G401 (cell line): ENCODE measurements at places on chromosomes 5 and 9. TPM values are rescaled to one million over a fixed set of nuclear protein-coding genes. Genes with fewer than 3 reads are reported as not detected.
A peak's percentile ranks its signal among the peaks of the same experiment; 100 is the strongest.

DNA sequence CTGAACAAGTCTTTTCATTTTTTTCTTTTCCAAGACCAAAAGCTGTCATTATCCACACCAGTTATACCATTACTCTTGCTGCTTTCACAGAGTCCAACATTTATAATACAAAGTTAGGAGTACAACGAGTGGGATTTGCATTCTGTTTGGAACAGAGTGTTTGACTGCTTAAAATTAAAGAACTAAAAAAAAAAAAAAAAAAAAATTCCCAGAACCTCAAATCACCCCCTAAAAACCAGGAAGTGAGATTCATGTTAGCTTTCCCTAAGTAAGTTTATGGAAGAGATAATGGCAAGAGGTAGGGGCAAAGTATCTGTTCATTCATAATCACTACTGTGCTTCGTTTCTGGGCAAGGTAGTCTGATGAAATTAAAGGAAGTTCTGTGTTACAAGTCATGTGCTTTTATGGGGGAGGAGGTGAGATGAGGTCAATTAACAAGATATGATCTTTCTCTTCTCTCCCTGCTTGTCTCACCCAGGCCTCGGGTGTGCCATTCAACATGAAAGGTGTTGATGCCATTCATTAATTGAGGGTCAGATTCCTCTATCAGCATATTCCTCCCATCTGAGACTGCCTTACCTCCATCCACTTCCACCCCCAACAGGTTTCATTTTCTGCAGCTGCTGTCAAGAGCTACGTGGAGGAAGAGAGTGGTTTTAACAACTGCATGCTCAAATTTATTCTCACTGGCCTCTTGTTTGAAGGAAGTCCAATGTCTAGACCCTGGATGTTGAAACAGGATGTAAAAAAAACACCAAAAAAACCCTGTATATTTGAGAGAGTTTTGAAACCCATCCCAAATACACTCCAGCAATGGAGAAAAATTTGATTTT is 58.1 kb downstream of the MARCHF3 start:
- DNase-seq: no peak

DNA sequence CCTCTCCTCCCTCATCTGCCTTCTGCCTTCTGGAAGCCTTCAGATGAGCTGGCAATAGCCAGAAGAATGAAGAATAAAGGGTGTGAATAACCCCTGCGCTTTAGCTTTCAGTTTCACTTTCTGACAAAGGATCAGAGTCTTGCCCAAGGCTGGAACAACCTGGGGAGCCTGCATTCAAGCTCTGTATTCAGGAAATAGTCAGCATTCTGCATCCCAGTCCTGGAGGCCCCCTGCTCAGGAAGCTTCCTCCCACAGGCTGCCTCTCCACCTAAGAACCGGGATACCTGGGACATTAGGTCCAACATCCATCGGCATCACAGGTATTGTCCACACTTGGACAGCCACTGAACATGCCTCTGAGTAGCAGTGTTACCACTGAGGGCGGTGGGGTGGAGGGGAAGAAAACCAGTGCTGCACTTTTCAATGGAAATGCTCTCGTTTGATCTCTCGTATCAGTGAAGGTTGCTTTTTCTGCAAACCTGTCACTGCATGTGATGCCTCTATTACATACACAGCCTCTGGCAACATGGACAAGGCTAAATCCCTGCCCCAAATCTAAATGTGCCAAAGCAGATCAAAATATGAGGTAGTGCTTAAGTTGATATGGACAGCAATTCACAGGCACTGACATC is 39.8 kb upstream of the ACO1 start:
- no peak for DNase-seq

DNA sequence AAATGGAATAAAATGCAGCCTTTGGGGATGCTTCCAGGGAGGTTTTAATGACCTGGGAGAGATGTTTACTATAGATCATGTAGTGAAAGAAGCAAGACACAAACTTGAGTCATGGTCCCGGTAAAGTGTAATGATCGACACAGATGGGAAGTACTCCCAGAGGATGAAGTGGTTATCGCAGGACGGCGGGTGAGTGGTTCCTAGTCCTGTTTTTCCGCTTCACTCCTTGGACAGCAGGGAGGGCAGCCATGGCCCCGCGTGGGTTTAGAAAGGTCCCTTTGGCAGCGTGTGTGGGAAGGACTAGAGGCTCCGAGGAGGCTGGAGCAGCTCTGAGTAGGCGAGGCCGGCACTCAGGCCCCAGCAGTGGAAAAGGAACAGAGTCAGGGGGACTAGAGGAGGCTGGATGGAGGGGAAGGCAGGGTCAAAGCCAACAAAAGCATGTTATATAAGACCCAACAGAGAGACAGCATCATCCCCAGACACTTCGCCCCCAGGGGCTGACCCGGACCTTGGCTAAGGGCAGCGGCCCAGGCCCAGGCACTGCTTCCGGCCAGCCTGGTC is 49.2 kb upstream of the STXBP1 start:
- no peak for DNase-seq

DNA sequence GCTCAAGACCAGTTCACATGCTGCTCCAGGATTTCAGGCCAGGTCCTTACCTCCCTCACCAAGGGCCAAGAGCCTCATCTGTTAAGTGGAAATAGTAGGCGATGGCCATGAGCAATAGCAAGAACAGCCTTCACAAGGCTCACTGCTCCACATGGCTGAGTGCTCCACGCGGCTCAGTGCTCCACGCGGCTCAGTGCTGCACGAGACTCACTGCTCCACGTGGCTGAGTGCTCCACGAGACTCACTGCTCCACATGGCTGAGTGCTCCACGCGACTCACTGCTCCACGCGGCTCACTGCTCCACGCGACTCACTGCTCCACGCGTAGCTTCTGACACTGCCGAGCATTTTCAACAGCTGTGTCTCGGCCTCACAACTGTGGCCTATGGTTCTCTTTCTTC is 36.4 kb upstream of the ADAMTS2 start:
- DNase-seq: peak; percentile 7

DNA sequence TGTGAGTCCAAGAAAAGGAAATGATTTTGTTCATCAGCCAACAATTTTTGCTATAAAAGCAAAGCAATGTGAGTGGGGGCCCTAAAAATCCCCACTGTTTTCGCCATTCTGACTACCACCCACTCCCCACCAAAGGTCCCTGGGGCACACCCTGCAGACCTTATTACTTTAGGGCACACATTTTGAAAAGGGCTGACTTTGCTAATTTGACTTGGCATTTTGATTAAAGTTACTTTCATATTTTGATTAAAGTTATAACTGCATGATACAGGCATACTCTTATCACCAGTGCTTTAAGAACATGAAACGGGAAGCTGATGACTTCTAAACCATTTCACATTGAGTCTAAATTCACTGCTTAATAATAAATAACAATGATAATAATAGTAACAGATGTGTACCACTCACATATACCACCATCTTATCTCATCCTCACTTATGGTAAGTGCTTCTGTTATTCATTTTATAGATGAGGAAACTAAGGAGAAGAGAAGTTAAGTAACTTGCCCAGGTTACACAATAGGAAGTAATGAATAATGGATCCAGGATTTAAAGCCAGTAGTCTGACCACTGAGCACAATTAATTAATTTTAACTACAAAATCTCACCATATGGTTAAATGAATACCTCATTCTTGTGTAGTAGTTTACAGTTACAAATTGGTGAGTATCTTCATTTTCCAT is 25.4 kb upstream of the NR3C1 start:
- no peak for DNase-seq

- DNase-seq: no peak
These were observed 241.5 kb downstream of the PAPPA start for GRCh38 chr9:116394894-116395698.

DNA sequence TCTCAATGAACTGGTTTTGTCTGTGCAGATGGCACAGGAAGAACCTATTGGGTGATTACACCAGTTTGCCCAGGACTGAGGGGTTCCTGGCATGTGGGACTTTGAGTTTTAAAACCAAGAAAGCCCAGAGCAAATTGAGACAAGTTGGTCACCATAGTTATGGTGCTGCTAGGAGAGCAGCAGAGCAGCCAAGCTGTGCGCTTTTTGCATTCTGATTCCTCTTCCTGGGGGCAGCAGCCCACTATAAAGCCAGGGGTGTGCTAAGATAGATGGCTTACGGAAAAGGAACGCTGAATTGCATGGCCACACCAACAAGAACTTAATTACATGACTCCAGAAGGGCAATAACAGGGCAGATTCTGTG is 49.7 kb downstream of the TIMD4 start:
- DNase-seq: no peak

GRCh38 chr5:14267991-14268708 is 125.0 kb downstream of the TRIO start:
- DNase-seq: peak; percentile 63

DNA sequence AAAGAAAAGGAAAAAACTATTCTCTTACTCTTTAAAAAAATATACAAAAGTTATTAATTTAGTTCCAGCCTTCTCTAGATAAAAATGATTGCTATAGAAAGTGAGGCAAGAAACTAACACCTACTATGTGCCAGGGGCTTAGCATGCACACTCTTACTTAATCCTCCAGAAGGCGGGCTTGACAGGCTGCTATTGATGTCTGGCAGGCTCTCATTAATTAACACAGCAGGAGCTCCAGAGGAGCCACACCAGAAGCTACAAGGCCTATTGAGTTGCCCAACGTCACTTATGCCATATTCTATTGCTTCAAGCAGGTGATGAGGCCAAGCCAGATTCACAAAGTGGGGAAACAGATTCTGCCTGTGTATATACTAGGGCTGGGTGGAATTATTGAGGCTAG is 54.6 kb upstream of the CLINT1 start:
- no peak for DNase-seq

GRCh38 chr5:173736923-173737412 is 120.5 kb upstream of the BOD1 start:
- no peak for DNase-seq

DNA sequence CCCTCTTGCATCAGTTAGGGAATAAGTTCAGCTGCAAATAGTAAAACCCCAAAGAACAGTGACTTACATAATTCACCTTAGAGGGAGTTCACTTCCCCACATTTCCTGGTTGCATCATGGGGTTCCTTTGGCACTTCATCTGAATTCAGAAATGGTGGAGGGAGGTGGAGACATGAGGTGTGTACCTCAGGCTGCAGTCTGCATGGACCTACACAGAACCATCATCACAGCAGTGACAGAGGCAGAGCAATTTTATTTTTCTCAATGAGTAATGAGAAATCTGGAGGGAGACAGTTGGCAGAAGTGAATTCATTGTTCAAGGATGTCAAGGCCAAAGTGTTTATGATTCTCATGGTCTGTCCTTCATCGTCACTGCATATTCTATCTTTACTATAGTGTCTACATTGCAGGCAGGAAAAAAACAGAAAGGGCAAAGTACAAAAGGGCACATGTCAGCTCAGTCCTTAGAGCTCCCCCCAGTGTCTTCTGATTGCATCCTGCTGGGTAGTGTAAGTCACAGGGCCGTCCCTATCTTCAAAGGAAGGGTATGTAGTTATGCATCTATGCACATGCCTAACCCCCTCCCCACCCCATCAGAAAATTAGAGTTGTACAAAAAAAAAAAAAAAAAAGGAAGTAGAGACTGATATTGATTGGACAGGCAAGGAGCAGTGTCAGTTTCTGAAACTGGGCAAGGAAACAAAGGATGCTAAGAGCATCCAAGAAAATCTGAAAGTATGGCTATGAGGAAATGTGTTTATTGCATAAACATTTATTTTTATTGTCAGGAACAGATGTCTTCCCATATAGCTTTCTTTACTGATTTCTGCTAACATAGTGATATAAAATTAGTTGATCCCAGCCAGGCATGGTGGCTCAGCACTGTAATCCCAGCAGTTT is 132.7 kb upstream of the APC start:
- DNase-seq: no peak

- DNase-seq: no peak
These were observed 55.8 kb downstream of the ZNF354C start for GRCh38 chr5:179115845-179116524.

GRCh38 chr9:3299872-3300271 is 225.9 kb downstream of the RFX3 start:
- no peak for DNase-seq

GRCh38 chr5:139880416-139881142 is 85.0 kb downstream of the PSD2 start:
- DNase-seq: no peak

DNA sequence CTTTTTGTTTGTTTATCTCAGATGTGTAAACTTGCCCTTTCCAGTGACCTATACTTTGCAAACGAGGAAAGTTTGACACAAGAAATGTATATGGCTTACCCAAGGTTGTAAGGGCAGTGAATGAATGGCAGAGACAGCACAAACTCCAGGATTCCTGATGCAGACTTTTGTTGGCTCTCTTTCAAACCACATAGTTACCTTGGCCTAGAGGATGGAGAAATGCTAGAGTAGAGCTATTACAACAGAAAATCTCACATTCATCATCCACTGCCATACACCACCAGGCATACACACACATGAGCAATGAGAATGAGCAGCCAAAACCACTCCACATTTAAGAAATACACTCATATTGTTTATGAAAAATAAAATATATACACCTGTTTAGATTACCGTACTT is 387.0 kb downstream of the TLR4 start:
- no peak for DNase-seq

DNA sequence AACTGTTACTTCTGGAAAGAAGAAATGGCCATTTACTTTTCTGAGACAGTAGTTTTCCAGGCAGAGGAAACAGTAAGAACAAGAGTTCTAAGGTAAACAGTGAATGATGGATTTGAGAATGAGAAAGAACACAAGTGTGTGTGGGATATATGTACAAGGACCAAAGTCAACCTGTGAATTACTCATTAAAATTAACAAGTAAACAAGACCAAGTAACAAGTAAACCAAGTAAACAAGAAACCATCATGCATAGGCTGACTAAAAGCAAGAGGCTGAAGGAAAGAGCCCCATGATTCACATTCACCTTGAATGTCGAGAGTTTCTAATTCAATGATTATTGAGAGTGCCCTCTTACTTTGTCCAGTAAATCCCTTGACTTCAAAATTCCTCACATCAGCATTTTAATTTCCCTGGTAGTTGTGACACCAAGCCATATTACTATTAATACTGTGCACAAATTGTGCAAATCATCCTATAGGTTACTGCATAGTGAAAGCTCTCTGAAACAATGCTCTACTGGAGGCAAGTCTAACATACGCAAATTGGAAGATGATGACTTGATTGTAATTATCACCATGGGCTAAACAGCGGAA is 9.8 kb upstream of the MARCOL start:
- no peak for DNase-seq

GRCh38 chr9:116422119-116422979 is 264.8 kb upstream of the TRIM32 start:
- DNase-seq: no peak

GRCh38 chr5:108430931-108431608 is 49.2 kb upstream of the FBXL17 start:
- no peak for DNase-seq

GRCh38 chr5:87401626-87402025 is 11.1 kb downstream of the CCNH start:
- DNase-seq: no peak

GRCh38 chr5:147509710-147510651 is at the start of gene DPYSL3:
Gene DPYSL3 (minus strand): TSS chr5:147510068. CDS start chr5:147509858, 210 bp downstream.
- peak; percentile 1 for DNase-seq

- DNase-seq: no peak
These were observed 1.8 kb downstream of the MARCHF6 start for GRCh38 chr5:10355071-10355889.

PCDHA4 gene
- 4.2 and 5.4 TPM in 2 replicates for total RNA-seq

RASGRF2 gene
- not detected in 2 replicates for total RNA-seq

NFIB gene
- total RNA-seq: not detected in 2 replicates

CENPH gene
- 55.0 and 73.4 TPM in 2 replicates for total RNA-seq

COL15A1 gene
- total RNA-seq: not detected in 2 replicates

PHYHD1 gene
- total RNA-seq: 13.8 and 17.6 TPM in 2 replicates
